ENCODE measurements at places on chromosomes 1 and 21.
A peak's percentile ranks its signal among the peaks of the same experiment; 100 is the strongest.

- no peak for DNase-seq
Observed at GRCh38 chr1:151130987-151131586, 15.3 kb downstream of the SEMA6C start.

GRCh38 chr1:181062836-181063428, 25.6 kb upstream of the IER5 start:
- peak; percentile 15 for DNase-seq

- DNase-seq: no peak
Observed at GRCh38 chr1:39979654-39980053, 24.7 kb downstream of the MFSD2A start.

GRCh38 chr1:147762233-147763024, 2.0 kb upstream of the GJA5 start:
- DNase-seq: no peak

- no peak for DNase-seq
Observed at GRCh38 chr1:181612100-181612499, 128.8 kb downstream of the CACNA1E start.

DNA sequence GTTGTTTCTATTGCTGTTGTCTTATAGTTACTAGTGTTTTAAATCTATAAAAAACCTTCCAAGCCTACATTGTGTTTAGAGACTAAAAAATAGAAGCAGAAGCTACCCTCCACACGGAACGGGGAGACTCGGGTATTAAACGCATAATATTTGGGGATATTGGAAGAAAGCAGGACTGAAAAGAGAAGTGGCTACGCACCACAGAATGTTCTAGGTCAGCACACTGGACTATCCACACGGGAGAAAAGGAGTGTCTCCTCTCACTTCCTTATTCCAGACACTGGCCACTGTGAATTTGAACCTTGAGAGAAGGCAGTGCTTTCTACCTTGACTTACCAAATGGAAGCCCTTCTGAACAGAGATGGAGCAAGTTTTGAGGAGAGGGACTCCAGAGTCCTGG, 1.0 kb upstream of the OR10J4 start:
- DNase-seq: no peak

- no peak for DNase-seq
Observed at GRCh38 chr1:170670802-170671628, 7.1 kb downstream of the PRRX1 start.

Measured in C1 segment of cervical spinal cord (tissue), 14 donors.